ENCODE measurements at places on chromosomes 12 and 14.

GRCh38 chr12:34607520-34608195 is 585.4 kb downstream of the ALG10 start:
- no peak for DNase-seq

DNA sequence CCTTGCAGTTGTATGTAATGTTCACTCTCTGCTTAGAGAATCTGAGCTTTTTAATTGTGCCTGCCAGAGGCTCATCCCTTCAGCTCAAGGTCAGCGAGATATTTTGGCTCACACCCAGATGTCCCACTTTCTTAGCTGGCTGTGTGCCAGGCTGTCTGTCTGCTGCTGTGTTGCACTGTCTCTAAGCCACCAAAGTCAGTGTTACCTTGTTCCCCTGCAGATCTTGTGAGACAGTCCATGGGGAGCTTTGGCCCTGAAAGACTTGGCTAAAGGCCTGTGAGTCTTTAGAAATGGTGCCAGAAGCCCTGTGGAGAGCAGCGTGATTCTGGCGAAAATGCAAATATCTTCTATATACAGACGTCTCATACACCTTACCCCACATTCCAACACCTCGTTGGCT is 293.7 kb downstream of the TTC6 start:
- DNase-seq, result no peak

DNA sequence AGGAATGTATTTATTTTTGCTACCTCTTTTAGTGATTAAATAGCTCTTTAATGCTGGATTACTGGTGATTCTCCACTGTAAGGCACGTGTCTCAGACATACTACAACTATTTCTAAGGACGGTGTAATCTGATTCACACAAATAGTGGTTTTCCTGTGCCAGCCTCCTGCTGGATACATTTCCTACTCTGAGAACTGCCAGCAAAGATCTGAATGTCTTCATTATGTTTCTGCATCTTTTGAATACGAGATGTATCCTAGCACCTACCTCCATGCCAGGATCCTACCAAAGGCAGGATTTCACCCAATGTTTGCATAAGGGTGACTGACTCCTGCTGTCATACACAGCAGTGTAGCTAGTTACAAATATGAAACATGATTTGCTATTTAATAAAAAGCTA is 120.6 kb downstream of the PRICKLE1 start:
- DNase-seq, result no peak

DNA sequence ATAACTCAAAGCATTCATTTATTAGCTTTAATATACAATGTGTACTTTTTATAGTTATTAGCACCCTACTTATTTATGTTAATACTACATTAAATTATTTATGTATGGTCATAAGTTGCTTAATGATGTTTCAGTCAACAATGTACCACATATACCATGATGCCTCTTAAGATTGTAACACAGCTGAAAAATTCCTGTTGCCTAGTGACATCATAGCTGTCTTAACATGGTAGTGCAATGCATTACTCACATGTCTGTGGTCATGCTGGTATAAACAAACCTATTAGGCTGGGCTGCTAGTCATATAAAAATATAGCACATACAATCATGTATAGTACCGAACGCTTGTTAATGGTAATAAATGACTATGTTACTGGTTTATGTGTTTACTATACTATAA is 120.4 kb downstream of the ANO6 start:
- DNase-seq, result no peak

DNA sequence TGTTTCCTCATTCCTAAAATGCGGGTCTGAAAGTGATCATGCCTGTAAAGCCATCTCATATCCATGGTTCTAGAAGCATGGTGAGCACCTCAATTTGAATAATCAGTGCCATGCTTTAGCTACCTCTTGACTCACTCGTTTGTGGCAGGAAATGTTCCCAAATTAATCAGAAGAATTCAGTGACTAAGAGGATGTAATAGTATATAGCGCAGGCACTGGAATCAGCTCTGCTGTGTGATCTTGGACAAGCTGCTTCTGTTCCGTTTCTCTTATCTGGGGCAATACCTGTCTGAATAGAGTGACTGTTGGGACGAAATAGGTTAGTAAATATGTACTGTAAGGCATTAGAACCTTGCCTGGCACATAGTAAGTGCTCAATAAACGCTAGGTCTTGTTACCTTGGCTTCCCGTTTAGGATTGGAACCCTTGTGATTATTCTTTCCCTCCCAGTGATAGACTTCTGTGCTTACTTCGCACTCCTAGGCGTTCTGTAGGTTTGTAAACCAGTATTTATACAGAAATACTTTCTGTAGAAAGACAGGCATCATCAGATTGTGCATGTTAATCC is 820 bp upstream of the SMAGP start:
- DNase-seq, result no peak

DNA sequence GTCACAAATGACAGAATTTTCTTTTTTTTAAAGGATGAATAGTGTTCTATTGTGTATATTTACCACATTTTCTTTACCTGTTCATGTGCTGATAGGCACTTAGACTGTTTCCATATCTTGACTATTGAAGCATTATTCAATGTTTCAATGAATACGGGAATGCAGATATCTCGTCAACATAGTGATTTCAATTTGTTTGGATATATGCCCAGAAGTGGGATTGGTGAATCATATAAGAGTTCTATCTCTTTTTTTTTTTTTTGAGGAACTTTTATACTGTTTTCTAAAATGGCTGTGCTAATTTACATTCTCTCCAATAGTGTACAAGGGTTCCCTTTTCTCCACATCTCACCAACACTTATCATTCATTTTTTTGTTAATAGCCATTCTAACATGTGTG is 97.9 kb upstream of the FAR2 start:
- DNase-seq, result no peak

DNA sequence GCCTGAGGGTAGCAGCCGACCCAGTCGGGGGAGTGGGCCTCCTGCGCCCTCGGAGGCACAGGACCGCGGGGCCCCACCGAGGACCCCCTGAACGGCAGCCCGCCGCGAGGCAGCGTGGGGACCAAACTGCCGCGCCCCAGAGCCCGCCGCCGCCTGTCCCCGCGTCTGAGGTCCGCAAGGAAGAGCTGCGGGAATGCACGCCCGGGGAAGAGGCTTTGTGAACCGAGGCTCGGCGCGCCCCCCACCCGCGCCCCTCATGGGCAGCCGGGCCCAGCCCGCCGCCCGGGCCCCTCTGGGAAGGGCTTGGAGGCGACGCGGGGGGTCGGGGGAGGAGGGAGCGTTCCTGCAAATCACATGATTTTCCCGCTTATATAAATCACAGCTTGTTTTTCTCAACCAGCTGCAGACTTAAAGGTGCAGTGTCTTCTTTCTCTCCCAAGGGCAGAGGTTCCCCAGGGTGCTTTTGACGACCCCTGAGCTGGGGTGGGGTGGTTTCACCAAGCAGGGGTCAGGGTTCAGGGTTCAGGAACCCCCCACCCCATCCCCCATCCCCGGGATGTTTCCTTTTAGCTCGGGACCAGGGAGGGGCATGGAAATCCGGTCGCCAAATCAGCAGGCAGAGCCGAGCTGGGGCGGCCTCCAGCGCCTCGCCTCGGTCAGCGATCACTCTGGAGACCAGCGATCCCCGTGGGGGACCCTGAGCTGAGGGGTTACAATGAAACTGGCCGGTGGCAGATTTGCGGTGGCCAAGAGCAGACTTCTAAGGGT is 44.7 kb upstream of the ATP23 start:
- DNase-seq, result no peak

DNA sequence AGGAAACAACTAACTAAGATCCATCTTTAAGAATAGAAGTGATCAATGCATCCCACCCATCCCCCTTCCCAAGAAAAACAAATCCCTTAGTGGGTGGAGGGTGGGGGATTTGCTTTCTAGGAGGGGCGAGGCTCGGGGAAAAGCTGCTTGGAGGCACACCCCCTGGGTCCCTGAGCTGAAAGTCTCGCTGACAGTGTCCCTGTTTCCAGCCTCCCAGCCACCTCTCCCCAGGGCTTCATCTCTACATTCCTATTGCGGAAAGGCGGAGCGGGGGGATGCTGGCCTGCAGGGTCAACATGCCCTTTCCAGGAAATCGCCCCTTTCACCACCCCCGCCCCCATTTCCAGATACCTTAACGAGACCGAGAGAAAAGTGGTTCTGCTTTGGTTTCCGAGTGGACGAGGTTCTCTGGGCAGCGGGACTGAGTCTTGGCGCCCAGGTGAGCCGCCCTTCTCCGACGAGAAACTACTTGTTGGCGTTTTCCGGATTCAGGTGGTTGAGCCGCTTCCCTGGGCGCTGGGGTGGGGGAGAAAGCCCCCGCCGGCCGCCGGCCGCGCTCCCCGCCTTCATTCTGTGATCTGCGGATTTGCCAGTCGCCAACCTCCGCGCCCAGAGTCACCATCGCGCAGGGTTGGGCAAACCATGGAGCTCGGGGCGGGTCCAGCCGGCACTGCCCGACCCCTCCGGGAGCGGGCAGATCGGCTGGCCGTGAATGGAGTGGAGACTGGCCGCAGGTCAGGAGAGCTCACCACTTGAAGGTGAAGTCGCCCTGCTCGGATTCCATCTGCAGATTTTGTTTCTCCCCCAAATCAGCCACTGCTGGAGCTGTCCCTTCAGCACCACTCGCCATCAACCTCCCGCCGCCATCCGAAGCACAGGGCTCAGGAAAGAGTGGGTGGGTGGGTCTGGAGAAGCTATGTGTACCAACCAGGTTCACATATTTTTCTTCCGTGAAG is 505 bp downstream of the KCNC2 start:
- no peak for DNase-seq

DNA sequence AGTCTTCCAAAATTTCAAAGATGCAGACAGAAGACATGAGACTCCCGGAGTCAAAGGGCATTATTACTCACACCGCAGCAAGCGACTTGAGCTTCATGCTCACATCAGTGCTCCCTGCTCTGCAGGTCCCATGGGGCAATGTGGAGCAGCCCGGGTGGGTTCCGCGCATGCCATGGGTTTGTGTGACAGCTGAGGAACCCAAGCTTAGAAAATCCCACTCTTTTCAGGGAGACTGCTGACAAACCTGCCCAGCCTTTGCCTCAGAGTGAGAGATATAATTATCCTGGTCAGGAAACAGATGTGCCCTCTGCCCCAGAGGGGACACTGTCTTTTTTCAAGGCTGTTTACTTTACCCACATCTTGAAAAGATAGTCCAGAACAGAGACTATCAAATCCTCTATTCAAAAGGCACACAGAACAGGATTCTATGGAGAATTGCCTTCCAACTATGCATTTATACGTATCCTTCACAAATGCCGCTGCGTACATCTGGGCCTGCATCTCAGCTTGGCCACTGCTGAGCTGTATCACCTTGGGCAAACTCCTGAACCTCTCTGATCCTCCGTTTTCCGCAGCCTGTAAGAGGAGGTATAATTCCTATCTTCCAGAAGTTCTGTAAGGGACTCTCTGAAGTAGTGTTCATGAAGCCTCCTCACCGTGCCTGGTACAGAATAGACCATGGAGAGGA is 16.0 kb downstream of the C14orf132 start:
- DNase-seq, result no peak

GRCh38 chr12:56081393-56082347 is 1.7 kb downstream of the ERBB3 start:
- no peak for DNase-seq

DNA sequence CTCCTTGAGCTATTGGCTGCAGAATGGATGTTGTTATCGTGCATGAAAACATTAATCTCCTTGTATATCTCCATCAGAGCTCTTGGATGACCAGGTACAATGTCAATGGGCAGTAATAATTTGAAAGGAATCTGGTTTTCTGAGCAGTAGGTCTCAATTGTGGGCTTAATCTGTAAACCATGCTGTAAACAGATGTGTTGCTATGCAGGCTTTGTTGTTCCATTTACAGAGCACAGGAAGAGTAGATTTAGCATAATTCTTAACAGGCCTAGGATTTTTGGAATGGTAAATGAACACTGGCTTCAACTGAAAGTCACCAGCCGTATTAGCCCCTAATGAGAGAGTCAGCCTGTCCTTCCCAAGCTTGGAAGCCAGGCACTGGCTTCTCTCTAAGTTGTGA is 50.4 kb downstream of the ATG14 start:
- DNase-seq, result no peak

DNA sequence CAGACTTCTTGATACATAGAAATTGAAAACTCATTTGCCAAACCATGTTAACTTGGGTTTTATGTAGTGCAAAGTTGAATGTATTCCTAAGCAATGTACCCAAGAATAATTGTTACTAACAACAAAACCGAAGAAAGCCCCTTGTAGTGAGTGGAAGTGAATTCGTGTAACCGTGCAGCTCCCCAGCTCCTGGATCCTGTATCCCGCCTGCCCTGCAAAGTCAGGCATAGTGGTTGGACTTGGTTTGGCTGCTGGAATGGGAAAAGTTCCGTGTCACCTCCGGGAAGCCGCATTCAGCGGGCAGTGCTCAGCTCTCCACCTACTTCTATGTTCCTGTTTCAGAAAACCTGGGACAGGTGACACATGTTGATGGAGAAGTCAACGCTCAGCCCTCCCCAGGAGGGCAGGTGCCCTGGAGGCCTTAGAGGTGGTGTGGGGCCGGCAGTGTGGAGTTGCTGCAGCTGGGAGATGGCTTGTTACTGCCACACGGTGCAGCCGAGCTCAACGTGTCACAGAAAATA is 29.2 kb upstream of the C14orf180 start:
- no peak for DNase-seq

- no peak for DNase-seq
Observed at GRCh38 chr12:16310934-16311333, 33.4 kb upstream of the SLC15A5 start.

- DNase-seq, result no peak
Observed at GRCh38 chr12:43271659-43272058, 280.3 kb downstream of the ADAMTS20 start.

GRCh38 chr12:85575120-85576096 is 260.8 kb downstream of the RASSF9 start:
- no peak for DNase-seq

- no peak for DNase-seq
Observed at GRCh38 chr14:64997108-64997794, 10.6 kb downstream of the FNTB start.

DNA sequence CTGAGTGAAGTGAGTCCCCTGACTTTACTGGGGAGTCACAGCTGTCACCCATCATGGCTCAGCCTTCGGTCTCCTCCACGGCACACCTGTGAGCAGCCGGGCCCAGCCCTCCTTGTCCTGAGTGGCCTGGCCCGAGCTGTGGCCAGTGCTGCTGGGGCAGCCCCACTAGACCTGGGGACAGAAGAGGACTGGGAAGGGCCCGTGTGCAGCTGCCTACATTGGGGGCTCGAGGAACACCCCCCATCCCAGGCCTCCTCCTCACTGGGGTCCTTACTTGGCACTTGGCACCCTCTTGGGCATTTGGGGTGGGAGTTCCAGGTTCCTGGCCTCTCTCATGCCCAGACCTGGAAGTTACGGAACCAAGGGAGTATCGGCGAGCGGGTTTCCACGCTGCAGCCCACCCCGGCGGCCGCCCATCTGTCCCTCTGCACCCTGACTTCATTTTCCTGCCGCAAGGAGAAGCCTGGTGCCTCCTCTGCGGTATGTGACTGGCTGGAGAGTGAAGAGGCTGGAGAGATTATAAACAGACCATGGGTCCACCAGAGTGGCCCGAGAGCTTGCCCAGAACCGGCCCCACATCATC is 179.7 kb downstream of the KIF26A start:
- DNase-seq, result no peak

Measured in cortex of kidney (tissue), 1 donor.